H7 (cell line): ENCODE measurements at places on chromosomes 6 and 20. TPM values are rescaled to one million over a fixed set of nuclear protein-coding genes. Genes with fewer than 3 reads are reported as not detected.

Gene KHDC1L
- total RNA-seq: 0.28 TPM in 1 of 2 replicates, not detected in the other

Gene VSX1
- total RNA-seq: not detected in 2 replicates

Gene RSPO3
- total RNA-seq: not detected in 2 replicates

Gene COL19A1
- not detected in 2 replicates for total RNA-seq

Gene PACRG
- 0.07 and 0.52 TPM in 2 replicates for total RNA-seq

Gene TAPBP
- total RNA-seq: 27.9 and 30.6 TPM in 2 replicates

Gene CST4
- not detected in 2 replicates for total RNA-seq

Gene ADGB
- total RNA-seq: not detected in 2 replicates

Gene TENT5A
- total RNA-seq: 1.5 and 2.9 TPM in 2 replicates

Gene SIM1
- total RNA-seq: 0.03 TPM in 1 of 2 replicates, not detected in the other

Gene FOXF2
- 0.52 and 0.89 TPM in 2 replicates for total RNA-seq

Gene CENPW
- total RNA-seq: 19.6 and 20.0 TPM in 2 replicates

Gene HNF4A
- total RNA-seq: 3.7 and 11.4 TPM in 2 replicates

Gene CLPSL2
- total RNA-seq: 4.2 and 10.8 TPM in 2 replicates

Gene HLA-DQA1
- total RNA-seq: not detected in 2 replicates

Gene MOG
- total RNA-seq: 1.4 and 2.0 TPM in 2 replicates

Gene TSHZ2
- total RNA-seq: 0.07 and 0.31 TPM in 2 replicates

Gene BACH2
- total RNA-seq: 2.3 and 2.5 TPM in 2 replicates

Gene PIGT
- 67.9 and 70.5 TPM in 2 replicates for total RNA-seq

Gene TNFRSF6B
- total RNA-seq: not detected in 2 replicates

Gene SRSF12
- total RNA-seq: 2.1 and 3.7 TPM in 2 replicates

Gene TCP11
- 0.31 TPM in 1 of 2 replicates, not detected in the other for total RNA-seq

Gene CEP85L
- total RNA-seq: 3.7 and 4.4 TPM in 2 replicates

Gene RNF217
- 2.9 and 7.1 TPM in 2 replicates for total RNA-seq

Gene TRIM38
- total RNA-seq: 1.0 and 2.3 TPM in 2 replicates

Gene PSORS1C2
- total RNA-seq: 0.07 TPM in 1 of 2 replicates, not detected in the other

Gene CST2
- total RNA-seq: not detected in 2 replicates

Gene ZSWIM1
- total RNA-seq: 13.3 and 17.8 TPM in 2 replicates

Gene KCNB1
- total RNA-seq: 0.41 and 0.48 TPM in 2 replicates

Gene ABT1
- 29.9 and 30.6 TPM in 2 replicates for total RNA-seq

Gene BPIFA1
- total RNA-seq: not detected in 2 replicates

Gene C20orf141
- not detected in 2 replicates for total RNA-seq

Gene TMC2
- total RNA-seq: not detected in 2 replicates

Gene NKX2-2
- 0.45 TPM in 1 of 2 replicates, not detected in the other for total RNA-seq

Gene BPIFB4
- total RNA-seq: not detected in 2 replicates

Gene C6orf58
- not detected in 2 replicates for total RNA-seq
